ENCODE measurements at places on chromosomes 12 and 14.

- DNase-seq, result no peak
These were observed 4.1 kb downstream of the CIPC start for GRCh38 chr14:77102154-77102553.

GRCh38 chr14:38129705-38130104, 78.0 kb upstream of the SSTR1 start:
- DNase-seq, result no peak

- peak; percentile 79 for DNase-seq
These were observed 208.3 kb downstream of the EXOC5 start for GRCh38 chr14:57060276-57060955.

DNA sequence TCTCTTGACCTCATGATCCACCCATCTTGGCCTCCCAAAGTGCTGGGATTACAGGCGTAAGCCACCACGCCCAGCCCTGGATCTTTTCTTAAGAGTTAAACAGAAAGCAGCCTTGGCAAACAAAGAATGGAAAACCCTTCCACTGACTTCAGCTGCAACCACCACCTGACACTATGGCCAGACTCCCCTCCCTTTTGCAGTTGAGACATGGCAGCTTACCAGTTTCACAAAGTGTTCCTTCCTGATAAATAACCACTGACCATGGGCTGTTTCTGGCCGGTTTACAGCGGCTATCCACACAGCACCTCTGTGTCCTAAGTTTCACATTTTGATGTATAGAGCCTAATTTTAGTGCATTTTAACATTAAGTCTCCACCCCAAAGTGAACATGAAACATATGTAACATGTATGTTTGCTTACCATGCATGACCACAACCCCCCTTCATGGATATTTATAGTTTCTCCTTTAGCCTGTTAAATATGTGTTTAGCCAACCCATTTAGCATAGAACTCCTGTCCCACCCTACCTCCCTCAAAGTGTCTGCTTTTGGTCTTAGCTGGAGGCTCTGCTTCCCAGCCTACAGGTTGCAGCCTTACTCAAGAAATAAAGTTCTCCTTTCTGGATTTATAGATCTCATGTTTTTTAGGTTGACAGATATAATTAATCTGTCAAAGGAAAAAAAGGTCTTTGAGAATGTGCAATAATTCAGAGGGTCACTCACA, 32.7 kb upstream of the RAB21 start:
- no peak for DNase-seq

DNA sequence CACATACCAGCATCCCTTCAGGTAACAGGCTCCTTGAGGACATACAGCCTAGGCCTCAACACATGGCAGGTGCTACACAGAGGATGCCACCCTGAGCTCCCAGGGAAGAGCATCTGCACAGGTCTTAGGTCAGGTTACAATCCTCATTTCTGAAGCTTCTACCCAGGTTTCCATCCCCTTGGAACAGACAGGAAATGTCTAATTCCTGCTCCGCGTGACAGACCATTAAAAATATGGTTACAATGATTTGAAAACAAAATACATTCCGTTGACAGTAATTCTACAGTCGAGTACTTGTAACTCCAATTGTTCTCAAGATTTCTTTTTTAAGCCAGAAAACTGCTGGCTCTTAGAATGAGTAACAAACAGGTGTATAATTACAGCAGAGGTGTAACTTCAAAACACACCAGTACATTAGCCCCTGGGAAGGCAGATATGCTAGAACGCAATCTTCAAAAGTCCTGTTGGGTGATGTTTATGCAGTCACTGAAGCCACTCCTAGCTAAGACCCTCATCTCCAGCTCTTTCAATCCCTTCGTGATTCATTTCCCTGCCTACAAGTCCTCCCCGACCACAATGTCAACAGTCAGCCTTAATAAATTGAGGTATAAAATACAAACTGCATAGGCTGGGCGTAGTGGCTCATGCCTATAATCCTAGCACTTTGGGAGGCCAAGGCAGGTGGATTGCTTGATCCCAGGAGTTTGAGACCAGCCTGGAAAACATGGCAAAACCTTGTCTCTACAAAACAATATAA, 11.6 kb downstream of the SETD3 start:
- no peak for DNase-seq

- DNase-seq, result no peak
These were observed 89.6 kb upstream of the ATF7IP start for GRCh38 chr12:14275886-14276285.

DNA sequence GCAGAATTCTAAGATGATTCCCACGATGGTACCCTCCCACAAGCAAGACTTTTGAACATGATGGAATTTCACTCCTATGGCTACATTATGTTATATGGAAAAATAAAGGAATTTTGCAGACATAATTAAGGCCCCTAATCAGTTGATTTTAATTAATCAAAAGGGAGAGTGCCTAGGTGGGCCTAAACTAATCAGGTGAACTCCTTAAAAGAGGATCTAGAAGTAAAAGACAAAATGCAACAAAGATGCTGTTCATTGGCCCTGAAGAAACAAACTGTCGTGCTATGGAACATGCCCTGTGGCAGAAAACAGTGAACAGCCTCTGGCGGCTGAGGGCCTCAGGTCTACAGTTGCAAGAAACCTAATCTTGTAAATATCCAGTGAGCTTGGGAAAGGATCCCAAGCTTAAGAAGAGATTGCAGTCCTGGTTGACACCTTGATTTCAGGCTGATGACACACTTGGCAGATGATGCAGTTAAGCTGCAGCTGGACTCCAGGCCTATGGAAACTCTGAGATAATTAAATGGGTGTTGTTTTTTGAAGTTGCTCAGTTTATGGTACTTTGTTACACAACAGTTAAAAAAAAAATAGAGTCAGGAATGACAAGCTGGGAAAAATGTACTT, 13.8 kb downstream of the TMCC3 start:
- no peak for DNase-seq

GRCh38 chr12:8088574-8088973, 6.5 kb downstream of the NECAP1 start:
- peak; percentile 66 for DNase-seq

DNA sequence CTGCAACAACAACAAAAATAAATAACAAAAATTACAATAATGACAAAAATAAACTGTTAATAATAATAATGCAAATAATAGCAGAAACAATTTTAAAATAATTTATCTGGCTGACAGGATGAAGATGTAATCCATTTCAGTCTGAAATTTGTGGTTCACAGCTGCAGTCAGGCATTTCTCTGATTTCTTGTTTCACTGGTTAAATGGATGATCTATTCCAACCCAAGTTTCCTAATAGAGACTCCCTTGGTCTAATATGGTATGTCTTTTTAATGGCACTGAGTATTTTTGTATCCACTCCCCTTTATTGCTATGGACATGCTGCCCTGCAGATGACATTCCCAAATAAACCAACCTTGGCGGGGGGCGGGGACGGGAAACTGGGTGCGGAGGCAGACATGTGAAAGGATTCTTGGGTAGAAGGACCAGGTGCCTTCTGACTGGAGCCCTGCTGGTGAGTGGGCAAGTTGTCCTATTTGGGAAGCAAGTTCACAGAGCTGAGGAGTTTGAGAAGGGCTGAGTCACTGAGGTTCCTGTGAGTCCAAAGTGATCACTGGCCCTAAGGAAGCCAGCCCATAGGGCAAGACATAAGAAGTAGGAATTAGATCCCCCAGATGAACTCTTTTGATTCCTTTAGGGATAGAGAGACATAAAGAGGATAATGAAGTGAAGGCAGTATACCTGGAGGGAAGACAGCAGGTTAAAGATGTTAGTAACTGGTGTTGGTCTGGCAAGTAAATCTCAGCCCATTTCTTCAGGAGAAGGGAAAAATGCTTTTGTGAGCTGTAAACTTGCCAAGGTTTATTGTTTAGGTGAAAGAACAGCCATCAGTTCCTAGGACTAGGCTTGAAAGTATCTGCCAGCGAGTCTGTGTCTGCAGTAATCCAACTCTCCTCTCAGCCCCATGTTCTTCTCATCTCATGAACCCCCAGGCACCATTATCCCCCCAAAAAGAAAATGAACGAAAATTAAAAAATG, 14.5 kb downstream of the FOXG1 start:
- DNase-seq, result no peak

- DNase-seq, result no peak
These were observed 15.9 kb downstream of the RFLNA start for GRCh38 chr12:124310785-124311184.

- no peak for DNase-seq
These were observed 2.5 kb downstream of the CDCA4 start for GRCh38 chr14:105018414-105018813.

DNA sequence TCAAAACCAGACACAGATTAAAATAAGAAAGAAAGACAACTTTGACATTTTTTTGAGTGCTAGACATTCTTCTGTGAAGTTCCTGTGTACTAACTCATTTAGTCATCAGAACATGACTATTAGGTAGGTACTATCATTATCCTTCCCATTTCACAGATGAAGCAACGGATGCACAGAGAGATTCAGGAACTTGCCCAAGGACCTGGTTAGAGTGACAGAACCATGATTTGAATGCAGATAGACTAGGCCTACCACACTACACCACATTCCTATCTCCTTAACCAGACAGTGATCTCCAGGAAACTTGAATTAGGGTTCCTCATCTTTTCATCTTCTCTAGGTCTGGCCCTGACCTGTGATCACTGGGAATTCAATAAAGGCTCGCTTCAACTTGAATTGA, 54.4 kb upstream of the MED13L start:
- DNase-seq, result no peak

DNA sequence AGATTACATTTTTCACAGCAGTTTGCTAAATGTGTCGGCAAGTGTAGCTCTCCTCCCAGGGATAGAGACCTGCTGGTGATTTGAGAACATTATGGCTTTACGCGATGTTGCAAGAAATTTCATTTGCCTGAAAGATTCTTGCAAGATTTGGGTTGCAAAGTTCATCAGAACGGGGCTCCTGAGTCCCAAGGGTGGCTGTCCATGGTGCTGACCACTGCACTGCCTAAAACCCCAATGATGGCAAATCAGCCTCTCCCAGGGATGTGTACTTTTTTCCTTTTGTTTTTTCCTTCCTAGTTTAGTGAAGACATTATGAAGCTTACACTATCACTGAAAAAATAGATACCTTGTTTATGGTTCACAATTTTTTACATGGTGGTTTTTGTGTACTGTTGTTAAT, 85.4 kb downstream of the WSCD2 start:
- peak; percentile 37 for DNase-seq

- no peak for DNase-seq
These were observed 522 bp downstream of the R3HDM2 start for GRCh38 chr12:57430112-57430930.

- no peak for DNase-seq
These were observed 16.4 kb downstream of the MANSC1 start for GRCh38 chr12:12333407-12334366.

DNA sequence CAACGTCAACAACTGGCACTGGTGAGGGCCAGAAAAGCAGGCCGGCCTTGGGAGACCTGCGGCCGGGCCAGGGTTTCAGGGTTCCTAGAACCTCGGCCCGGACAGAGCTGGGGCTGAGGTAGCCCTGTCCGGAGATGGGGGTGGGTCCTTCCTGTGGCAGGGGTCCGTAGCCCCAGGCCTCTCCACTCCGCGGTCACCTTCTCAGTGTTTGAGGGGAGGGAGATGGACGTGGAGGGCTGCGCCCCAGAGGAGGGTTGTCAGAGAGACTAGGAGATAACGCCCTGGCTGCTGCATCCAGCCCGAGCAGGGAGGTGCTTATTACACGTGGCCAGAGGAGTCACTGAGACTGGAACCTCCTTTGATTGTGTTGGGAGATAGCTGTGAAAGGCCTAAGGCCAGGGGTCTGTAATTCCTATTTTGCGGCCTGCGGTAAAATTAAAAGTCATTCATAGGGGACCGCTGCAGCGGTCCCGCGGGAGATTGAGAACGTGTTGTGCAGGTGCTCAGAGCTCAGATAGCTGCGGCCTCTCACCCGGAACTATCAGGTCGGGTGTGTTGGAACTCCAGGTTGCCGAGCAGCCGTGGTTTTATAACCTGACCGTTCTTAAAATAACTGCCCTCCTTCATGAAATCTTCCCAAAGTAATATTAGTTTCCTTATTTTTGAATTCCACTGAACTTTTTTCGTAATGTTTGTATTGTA, 507 bp downstream of the AHSA1 start:
- DNase-seq, result peak; percentile 49

DNA sequence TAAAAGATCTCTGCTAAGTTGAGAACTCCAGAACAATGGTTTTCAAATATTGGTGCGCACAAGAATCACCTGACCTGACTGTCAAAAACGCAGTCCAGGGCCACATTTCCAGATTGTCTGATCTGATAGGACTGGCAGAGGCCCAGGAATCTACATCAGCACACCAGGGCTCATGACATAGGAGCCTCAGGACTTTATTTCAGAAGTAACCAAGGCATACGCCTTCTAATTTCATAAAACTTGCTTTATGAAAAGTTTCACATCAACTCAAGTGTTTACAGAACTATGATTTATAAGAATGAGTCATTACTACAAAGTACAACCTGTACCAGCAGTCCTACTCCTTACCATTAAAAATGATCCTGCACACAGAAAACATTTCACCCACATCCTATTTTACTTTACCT, 47.7 kb upstream of the PTPRO start:
- peak; percentile 5 for DNase-seq

DNA sequence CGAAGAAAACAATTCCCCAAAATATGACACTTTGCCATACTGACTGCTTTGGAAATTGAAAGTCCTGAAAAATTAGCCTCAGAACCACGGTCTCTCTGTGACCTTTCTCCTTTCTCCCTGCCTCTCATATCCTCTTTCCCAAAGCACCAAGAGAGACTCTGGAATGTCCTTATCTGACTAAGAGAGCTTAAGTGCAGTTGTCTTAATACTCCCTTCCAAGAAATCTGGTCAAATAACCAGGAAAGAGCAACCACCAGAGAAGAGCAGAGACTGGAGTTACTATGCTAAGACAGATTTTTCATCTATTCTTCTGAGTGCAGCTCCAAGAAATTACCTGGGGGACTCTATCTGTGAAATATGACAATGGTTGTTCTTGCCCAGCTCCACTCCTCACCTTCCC, 10.5 kb upstream of the BTG1 start:
- no peak for DNase-seq

GRCh38 chr14:101063121-101063520, 159.6 kb upstream of the RTL1 start:
- DNase-seq, result no peak

GRCh38 chr12:51011955-51012354, 14.2 kb downstream of the SLC11A2 start:
- no peak for DNase-seq

DNA sequence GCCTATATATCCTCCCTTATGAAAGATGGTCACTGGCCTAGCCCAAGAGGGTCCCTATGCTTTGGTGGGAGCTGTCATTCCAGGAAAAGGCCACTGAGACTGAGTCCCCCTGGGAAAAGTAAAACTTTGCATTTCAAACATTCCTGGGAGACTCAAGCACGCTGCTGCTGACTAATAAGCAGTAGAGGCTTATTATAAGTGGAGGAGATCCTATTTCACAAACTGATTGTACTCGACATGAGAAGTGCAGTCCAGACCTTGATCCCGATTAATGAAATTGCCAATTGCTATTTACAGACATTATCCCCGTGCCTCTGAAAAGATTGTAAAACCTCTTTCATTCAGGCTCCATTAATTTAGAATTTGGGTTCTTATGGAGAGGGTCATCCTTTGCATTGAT, 96.6 kb downstream of the EMP1 start:
- DNase-seq, result no peak

DNA sequence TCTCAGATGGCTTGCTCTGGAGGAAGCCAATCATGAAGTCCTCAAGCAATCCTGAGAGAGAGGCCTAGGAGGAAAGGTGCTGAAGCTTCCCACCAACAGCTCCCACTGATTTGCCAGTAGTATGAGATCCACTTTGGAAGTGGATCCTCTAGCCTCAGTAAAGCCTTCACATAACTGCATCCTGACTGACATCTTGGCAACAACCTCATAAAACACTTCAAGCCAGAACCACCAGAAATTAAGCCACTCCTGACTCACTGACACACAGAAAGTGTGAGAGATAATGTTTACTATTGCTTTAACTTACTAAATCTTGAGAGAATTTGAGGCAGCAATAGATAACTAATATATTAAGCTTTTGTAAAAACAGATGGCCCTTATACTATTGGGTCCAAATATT, 11.7 kb upstream of the TMX1 start:
- no peak for DNase-seq
